ENCODE measurements at places on chromosomes 3 and 15.

DNA sequence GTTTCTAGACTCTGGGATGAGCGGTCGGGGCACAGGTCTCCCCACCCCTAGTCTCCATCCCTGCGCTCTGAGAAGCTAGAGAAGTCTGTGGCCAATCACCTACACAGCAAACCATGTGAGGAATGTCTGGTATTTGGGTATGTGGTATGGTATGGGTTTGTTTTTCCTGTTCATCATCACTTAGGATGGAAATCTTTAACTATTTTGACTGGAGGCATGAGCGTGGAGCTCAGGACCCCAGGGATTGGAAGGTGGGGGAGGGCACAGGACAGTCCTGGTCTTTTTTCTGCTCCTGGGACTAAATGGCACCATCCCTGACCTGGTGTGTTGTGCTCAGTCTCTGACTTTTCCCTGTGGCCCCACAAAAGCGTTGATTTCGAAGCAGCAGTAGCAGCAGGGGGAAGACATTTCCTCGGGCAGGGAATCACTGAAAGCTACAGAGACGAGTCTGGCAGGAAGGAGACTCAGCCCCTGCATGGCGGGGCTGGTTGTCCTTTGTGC is 191.7 kb upstream of the TPM1 start:
- no peak for DNase-seq

DNA sequence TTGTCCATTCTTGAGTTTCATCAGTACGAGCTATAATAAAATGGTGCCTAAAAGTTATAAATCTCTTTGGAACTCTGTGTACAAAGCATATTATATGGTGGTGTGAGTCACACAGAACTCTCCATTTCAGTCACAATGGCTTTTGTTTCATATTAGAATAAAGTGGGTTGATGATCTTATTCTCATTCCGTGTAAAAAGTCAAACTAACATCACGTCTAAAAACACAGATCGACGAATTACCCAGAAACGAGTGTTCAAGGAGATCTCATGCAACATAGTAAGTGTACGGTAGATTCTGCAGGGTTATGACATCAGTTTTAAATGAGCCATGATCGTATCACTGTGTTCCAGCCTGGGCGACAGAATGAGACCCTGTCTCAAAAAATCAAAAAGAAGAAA is 122.4 kb downstream of the FOXP1 start:
- no peak for DNase-seq

DNA sequence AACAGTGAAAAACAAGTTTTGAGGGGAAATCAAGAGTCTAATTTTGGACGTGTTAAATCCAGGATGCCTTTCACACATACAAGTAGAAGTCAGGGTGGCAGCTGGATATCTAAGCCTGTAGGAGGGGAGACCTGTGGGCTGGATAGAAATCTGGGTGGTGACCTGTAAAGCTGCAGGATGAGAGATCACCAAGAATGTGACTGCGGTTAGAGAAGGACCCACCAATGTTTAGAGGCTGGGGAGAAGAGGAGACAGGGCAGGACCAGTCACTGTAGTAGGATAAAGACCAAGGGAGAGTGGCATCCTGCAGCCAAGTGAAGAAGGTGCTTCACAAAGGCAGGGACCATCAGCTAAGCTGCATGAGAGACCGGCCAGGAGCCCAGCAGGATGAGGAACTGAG is 36.2 kb downstream of the MRAS start:
- DNase-seq: no peak

- DNase-seq: no peak
These were observed 78.7 kb downstream of the FAIM start for GRCh38 chr3:138687236-138687635.

DNA sequence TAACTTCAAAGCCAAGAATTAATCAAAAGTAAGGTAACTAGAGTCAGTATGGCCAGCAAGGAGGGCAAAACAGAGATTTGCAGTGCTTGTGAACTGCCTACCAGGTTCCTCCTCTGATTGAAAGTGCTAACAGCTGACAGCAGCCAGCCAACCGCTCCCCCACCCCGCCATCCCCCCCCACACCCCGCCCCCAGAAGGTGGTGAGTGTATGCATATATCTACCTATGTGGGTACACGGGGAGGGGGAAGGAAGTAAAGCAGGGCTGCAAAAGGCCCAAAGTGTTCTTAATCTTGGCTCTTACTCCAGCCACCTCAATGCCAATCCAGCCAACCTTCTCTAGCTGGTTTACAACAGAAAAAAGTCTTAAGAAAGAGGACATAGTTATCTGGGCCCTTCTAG is 50.7 kb downstream of the RAF1 start:
- no peak for DNase-seq

DNA sequence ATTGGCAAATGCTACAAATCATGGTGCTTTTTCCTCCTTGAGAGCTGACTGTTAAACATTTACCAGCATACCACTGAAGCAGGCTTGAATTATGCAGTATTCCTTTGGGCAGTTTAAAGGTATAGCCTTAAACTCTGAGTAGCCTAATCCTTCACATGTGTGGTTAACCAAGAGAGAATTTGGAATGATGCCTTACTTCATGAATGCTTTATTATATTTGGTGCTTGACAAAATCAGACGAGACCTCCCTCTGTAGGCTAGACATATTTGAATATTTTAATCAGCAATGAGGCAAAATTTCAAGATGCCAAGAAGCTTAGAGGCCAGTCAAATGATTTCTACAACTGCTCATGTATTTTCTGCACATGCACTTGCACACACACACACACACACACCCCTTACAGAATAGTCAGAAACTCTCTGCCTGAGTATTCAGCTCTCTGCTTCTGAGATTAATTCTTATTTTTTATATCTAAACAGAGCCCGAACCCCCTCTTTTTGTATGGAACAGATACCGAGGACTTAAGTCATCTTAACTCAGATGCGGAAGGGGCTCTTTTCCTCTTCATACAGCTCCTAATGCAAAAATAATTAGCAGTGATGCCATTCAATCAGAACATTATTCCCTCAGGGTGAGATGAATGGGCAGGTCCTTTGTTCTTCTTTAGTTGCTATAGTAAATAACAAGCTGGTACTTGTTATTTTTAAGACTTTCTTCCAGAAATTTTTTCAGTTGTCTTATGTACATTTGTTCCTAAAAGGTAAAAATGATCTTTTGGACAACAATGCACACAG is 195.5 kb upstream of the TMC3 start:
- DNase-seq: no peak

DNA sequence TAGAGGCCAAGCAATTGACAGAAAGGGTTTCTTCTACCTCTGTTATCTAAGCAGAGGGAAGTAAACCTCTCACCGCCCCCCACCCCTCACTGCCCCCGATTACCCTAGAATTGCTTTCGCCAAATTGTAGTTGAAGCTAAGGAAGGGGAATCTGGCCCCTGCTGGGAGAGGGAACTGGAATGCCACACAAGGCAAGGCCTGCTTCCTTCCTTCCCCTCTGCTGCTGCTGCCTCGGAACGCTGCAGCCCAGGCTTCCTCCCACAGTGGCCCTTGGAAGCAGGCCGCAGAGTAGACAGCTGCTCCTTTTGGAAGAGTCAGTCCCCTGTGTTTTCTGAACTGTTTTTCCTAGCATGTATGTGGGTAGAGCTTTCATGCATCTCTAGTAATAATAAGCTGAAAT is 21.6 kb downstream of the RLBP1 start:
- DNase-seq: no peak

Data from Panc1 (cell line).